ENCODE measurements at places on chromosomes 16 and 17. TPM values are rescaled to one million over a fixed set of nuclear protein-coding genes. Genes with fewer than 3 reads are reported as not detected.

- no peak for DNase-seq
- H3K27ac ChIP-seq, result no peak overlapping the region
- H3K4me1 ChIP-seq, result no peaks in the 10 kb centered on the region
- no peak overlapping the region for H3K4me3 ChIP-seq
- H3K36me3 ChIP-seq, result no peaks in the 10 kb centered on the region
- H3K27me3 ChIP-seq, result no peaks in the 10 kb centered on the region
These were observed 14.3 kb downstream of the ZNHIT3 start for GRCh38 chr17:36500745-36501225.

DNA sequence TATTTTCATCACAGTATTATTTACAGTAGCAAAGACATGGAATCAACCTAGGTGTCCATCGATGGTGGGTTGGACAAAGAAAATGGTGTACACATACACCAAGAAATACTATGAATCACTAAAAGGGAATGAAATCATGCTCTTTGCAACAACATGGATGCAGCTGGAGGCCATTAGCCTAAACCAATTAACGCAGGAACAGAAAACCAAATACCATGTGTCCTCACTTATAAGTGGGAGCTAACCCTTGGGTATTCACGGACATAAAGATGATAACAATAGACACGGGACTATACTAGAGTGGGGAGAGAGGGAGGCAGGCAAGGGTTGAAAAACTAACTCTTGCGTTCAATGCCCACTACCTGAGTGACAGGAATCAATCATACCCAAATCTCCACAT lies 41.0 kb downstream of the MRPS23 start:
- H3K4me1 ChIP-seq, result peaks cover 13% of the 10 kb centered on the region
- H3K27ac ChIP-seq, result no peak overlapping the region
- no peaks in the 10 kb centered on the region for H3K36me3 ChIP-seq
- DNase-seq, result no peak

The MYH10 gene
- 25.5 TPM for polyA plus RNA-seq

- H3K27ac ChIP-seq, result no peak overlapping the region
- H3K27me3 ChIP-seq, result no peaks in the 10 kb centered on the region
- no peaks in the 10 kb centered on the region for H3K36me3 ChIP-seq
- H3K4me1 ChIP-seq, result no peaks in the 10 kb centered on the region
- no peak for DNase-seq
- H3K4me3 ChIP-seq, result no peak overlapping the region
These were observed 66.1 kb downstream of the NEUROD2 start for GRCh38 chr17:39541652-39542051.

DNA sequence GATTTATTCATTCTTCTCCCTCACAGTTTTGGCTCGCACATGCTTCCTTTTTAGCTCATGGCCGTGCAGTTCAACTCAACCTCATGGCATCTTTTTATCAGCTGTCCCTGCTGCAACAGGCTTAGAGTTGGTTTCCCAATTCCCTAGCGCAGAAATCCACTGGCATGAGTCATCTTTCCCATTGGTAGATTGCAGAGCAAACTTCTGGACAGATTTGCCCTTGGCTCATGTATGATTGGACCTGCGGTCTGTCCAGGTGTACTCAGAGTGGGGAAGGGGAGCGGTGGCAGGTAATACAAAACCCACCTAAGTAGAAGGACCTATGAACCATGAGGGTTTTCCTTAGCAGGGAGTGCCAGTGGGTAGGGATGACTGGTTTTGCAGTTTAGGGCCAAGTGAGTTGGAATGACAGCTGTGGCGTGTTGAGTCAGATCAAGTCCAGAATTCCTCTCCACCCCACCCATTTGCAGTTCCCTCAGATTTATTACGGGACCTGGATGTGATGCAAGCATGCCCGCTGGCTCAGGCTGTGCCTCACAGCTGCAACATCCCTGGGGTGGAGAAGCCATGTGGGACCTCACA lies 584.7 kb downstream of the WWOX start:
- no peak overlapping the region for H3K4me3 ChIP-seq
- H3K27me3 ChIP-seq, result no peaks in the 10 kb centered on the region
- H3K4me1 ChIP-seq, result no peaks in the 10 kb centered on the region
- no peak overlapping the region for H3K27ac ChIP-seq
- DNase-seq, result peak; percentile 21
- no peaks in the 10 kb centered on the region for H3K36me3 ChIP-seq

DNA sequence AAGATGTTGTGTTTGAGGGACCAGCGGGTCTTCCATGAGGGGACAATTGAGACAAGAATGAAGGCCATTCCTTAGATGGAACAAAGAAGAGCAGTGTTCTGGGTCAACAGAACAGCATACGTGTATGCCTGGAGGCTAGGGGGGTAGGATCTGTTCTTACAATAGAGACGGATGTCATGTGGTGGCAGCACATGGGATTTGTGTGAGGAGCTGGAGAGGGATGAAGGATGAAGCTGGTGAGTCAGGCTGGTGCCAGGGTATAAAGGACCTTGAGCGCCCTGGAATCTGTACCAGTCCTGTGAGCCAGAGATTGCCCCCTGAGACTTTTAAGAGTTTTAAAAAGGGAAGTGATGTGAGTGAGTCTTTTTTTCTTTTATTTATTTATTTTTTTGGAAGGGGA lies 22.8 kb upstream of the WFDC1 start:
- no peaks in the 10 kb centered on the region for H3K27me3 ChIP-seq
- no peaks in the 10 kb centered on the region for H3K4me1 ChIP-seq
- no peak overlapping the region for H3K27ac ChIP-seq
- H3K36me3 ChIP-seq, result no peaks in the 10 kb centered on the region
- DNase-seq, result no peak
- no peak overlapping the region for H3K4me3 ChIP-seq

DNA sequence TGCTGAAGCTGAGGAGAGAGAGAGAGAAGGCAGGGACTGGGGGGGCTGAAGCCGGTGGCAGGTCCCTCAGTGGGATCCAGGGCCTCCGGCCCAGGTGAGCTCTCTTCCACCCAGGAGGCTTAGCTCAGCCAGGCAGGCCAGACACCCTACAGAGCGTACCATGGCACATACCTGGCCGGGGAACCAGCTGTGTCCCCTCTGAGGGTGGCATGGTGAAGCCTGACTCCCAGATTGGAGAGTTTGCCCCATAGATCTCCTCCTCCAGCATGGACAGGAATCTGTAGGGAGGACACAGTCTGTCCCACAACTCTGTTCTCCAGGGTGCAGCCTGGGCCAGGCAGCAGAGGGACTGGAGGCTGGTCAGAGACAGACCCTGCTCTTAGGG lies 3.0 kb downstream of the KAT2A start:
- no peak for DNase-seq
- H3K4me3 ChIP-seq, result no peak overlapping the region
- peaks cover 16% of the 10 kb centered on the region for H3K4me1 ChIP-seq
- no peaks in the 10 kb centered on the region for H3K36me3 ChIP-seq

GRCh38 chr16:20878682-20879147 lies 21.4 kb downstream of the DCUN1D3 start:
- no peaks in the 10 kb centered on the region for H3K4me1 ChIP-seq
- H3K4me3 ChIP-seq, result no peak overlapping the region
- no peak overlapping the region for H3K27ac ChIP-seq
- no peak for DNase-seq

The KRTAP4-5 gene
- not detected for polyA plus RNA-seq

DNA sequence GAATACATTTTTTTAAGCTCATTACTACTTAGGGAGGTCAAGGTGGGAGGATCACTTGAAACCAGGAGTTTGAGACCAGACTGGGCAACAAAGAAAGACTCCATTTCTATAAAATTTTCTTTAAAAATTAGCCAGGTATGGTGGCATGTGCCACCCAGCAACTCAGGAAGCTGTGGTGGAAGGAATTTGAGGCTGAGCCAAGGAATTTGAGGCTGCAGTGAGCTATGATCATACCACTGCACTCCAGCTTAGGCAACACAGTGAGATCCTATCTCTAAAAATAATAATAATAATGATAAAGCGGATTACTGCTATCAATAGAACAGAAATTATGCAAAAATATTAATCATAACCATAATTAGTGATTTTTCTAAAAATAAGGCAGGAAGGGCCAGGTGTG lies 170.3 kb downstream of the COPRS start:
- H3K4me1 ChIP-seq, result no peaks in the 10 kb centered on the region
- H3K4me3 ChIP-seq, result no peak overlapping the region
- DNase-seq, result no peak
- H3K27ac ChIP-seq, result no peak overlapping the region
- H3K36me3 ChIP-seq, result no peaks in the 10 kb centered on the region

GRCh38 chr17:3271072-3271848 lies 26.9 kb downstream of the OR3A1 start:
- H3K27ac ChIP-seq, result no peak overlapping the region
- H3K36me3 ChIP-seq, result no peaks in the 10 kb centered on the region
- no peak for DNase-seq
- H3K4me1 ChIP-seq, result no peaks in the 10 kb centered on the region
- H3K27me3 ChIP-seq, result no peaks in the 10 kb centered on the region
- H3K4me3 ChIP-seq, result no peak overlapping the region

DNA sequence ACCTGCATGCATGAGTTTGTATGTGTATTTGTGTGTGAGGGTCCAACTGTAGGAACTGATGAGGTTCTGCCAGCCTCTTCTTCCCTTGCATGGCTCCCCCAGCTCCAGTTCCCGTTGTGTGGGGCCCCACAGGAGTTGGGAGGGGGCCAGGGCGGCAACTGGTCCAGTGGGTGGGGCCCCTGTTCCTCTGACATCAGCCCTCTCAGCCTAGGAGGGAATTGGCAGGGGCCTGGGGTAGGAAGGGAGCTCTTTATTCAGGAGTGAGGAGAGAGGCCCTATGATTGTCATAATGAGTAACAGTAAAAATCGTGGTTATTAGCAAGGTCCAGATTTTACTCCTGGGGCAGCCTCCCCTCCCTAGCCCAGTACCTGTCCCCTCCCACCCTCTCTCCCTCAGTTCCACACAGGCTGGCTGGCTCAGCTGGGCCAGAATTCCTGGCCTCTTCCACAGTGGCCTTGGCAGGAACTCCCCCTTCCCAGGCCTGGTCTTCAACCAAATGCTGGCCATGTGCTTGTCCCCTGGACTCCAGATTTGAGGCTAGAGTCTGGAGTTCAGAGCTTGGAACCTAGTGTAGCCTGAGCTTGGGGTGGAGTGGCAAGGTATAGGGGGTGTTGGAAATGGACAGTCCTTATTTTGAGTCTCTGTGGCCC lies 18.9 kb downstream of the RARA start:
- no peaks in the 10 kb centered on the region for H3K27me3 ChIP-seq
- peak overlapping the region; percentile 72 for H3K27ac ChIP-seq
- DNase-seq, result no peak
- no peak overlapping the region for H3K4me3 ChIP-seq

The FBXO39 gene
- 62.0 TPM for polyA plus RNA-seq

DNA sequence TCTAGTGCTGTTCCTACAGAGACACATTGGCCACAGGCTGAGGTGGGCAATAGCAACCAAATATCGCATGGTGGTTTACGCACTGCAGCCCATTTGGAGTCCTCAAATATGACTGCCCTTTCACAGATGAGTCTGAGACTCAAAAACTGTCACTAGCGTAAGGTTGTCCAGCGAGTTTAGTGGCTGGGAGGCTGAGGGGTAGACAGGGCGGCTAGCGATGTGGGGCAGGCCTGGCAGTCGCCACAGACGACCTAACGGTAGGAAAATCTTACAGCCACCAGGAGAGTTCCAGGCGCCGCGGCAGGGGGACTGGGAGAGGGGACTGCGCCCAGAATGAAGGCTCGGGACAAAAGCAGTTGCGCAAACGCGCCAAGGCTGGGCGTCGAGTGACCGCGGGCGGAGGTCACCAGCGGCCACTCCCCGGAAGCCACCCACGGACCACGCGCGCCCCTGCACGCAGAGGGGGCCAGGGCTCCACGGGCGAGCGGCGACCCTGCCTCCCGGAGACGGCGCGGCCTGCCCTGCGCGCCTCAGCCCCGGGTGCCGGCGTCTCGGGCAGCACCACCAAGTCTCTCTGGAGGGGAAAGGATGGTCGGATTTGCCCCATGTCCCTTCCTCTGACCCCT lies 699 bp upstream of the MAP1LC3B start:
- peak overlapping the region; percentile 100 for H3K27ac ChIP-seq
- peaks cover 28% of the 10 kb centered on the region for H3K4me1 ChIP-seq
- H3K4me3 ChIP-seq, result peak overlapping the region; percentile 96

DNA sequence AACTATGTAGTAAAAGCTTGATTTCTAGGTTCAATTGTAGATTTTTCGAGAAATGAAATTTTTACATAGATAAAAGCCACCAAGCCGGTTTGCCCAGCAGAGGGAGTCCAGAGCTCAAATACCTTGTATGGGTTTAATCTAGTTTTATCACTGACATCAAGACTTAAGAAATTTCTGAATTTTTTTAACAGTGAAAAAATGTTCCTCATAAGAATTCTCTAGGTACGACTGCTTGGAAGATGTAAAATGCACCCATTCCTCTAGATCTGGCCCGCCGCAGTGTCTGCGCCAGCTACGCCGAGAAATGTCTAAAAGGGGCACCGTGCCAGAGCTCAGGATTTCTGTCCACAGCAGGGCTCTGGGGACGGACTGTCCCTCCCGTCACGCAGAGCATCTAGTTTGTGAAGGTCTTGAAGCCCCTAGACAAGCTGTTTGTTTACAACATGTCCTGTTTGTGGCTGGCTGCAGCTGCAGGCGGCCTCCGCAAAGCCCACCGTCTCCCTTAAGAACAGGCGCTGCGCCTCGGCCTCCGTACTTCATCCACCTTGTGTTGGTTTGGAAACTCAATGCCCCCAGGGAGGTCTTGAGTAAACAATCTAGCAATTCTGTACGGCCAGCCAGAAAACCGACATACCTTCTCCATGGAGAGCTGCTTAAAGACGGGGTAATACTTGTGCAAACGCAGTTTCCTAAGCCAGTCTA lies 24.8 kb downstream of the MAP1LC3B start:
- no peaks in the 10 kb centered on the region for H3K27me3 ChIP-seq
- no peak overlapping the region for H3K27ac ChIP-seq
- DNase-seq, result peak; percentile 67
- no peaks in the 10 kb centered on the region for H3K4me1 ChIP-seq

The MPP2 gene
- 31.4 TPM for polyA plus RNA-seq

GRCh38 chr17:6108382-6108781 lies 38.2 kb downstream of the WSCD1 start:
- H3K4me1 ChIP-seq, result no peaks in the 10 kb centered on the region
- no peak for DNase-seq
- no peaks in the 10 kb centered on the region for H3K27me3 ChIP-seq
- no peak overlapping the region for H3K4me3 ChIP-seq
- H3K36me3 ChIP-seq, result no peaks in the 10 kb centered on the region

DNA sequence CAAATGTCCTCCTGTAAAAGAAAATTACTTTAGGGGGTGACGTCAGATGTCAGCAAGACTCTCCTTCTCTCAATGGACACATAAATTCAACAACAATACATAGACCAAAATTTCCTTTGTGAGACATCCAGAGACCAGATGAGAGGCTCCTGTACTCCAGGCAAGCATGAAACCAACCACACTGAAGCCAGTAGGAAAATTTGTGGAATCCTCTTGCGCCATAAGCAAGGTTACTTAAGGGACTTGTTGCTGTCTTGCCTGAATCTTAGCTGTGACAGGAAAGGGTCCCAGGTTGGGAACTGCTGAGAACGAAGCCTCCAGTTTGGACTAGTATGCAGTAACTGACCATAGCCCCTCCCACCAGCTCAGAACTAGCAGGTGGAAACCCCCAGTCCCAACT lies 56.0 kb downstream of the CEP112 start:
- no peaks in the 10 kb centered on the region for H3K36me3 ChIP-seq
- no peaks in the 10 kb centered on the region for H3K4me1 ChIP-seq
- no peak for DNase-seq
- H3K27me3 ChIP-seq, result no peaks in the 10 kb centered on the region
- H3K4me3 ChIP-seq, result no peak overlapping the region
- H3K27ac ChIP-seq, result no peak overlapping the region

The CDK5R1 gene
- 16.2 TPM for polyA plus RNA-seq

GRCh38 chr16:3495176-3495575 lies at the start of gene C16orf90:
C16orf90 (minus strand) TSS chr16:3495489; CDS start chr16:3495421, 68 bp downstream.
- H3K27me3 ChIP-seq, result no peaks in the 10 kb centered on the region
- no peaks in the 10 kb centered on the region for H3K4me1 ChIP-seq
- H3K4me3 ChIP-seq, result peak within 1 kb of the TSS; percentile 29
- H3K36me3 ChIP-seq, result no peaks in the 10 kb centered on the region
- no peak for DNase-seq

Data from testis (tissue), 5 donors.